ENCODE measurements at places on chromosomes 16 and 17. TPM values are rescaled to one million over a fixed set of nuclear protein-coding genes. Genes with fewer than 3 reads are reported as not detected.

The CPNE7 gene
- polyA plus RNA-seq = 3.7 TPM

The OR1F1 gene
- not detected for polyA plus RNA-seq

The KRT17 gene
- 16.0 TPM for polyA plus RNA-seq

The MSLN gene
- polyA plus RNA-seq = 0.63 TPM

The ITGB3 gene
- polyA plus RNA-seq = 0.63 TPM

The CHD9NB gene
- polyA plus RNA-seq = 0.19 TPM

The CHST5 gene
- 0.49 TPM for polyA plus RNA-seq

The INCA1 gene
- 3.5 TPM for polyA plus RNA-seq

The RANBP10 gene
- polyA plus RNA-seq = 12.6 TPM

The KRT9 gene
- polyA plus RNA-seq = not detected

The DCAF7 gene
- polyA plus RNA-seq = 207 TPM

The TNK1 gene
- polyA plus RNA-seq = 0.95 TPM

The KCNH4 gene
- 0.88 TPM for polyA plus RNA-seq

The TNFRSF17 gene
- polyA plus RNA-seq = not detected

The NFATC3 gene
- 33.2 TPM for polyA plus RNA-seq
